ENCODE measurements at places on chromosomes 4 and X. TPM values are rescaled to one million over a fixed set of nuclear protein-coding genes. Genes with fewer than 3 reads are reported as not detected.
A peak's percentile ranks its signal among the peaks of the same experiment; 100 is the strongest.

TAF7L gene
- 0.32 TPM for total RNA-seq

GABRA4 gene
- total RNA-seq: not detected

KDM6A gene
- total RNA-seq: 27.6 TPM

ARL9 gene
- total RNA-seq: 0.32 TPM

TTC29 gene
- total RNA-seq: under 0.01 TPM

CMC4 gene
- 13.8 TPM for total RNA-seq

SRPX gene
- 35.4 TPM for total RNA-seq

CAMK2D gene
- 84.4 TPM for total RNA-seq

NMU gene
- not detected for total RNA-seq

FREM3 gene
- not detected for total RNA-seq

DNA sequence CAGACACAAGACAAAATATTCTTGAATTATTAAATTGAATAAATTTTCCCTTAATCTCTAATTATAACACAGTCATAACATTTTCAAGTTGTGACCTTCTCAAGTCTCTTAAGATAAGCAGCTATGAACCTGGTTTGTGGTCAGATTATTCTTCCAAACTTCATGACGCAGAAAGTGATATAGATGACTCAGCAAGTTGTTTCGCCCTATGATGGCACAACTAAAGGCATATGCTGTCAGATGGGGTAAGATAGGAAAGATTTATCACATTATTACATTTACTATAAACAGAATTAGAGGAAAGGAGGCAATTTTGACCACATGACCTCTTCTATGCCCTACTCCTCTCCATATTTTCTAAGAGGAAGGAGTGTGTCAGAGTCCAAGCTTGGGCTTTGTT lies 4.6 kb upstream of the DCAF12L2 start:
- DNase-seq: no peak

DNA sequence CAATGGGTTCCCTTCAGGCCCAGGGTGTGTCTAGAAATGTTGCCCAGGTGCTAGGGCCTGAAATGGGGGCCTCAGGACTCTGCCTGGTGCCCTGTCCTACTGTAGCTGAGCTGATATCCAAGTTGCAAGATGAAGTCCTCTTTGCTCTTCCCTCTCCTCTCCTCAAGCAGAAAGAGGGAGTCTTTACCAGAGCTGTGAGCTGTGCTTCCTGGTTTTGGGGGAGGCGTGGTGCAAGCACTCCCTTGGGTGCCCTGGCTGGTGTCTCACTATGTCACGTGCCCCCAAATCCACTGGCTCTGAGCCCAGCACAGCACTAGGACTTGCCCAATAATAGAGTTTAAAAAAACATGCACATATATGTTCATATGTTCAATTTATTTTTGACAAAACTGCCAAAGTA lies 29.3 kb upstream of the CT47A1 start:
- DNase-seq: no peak

DNA sequence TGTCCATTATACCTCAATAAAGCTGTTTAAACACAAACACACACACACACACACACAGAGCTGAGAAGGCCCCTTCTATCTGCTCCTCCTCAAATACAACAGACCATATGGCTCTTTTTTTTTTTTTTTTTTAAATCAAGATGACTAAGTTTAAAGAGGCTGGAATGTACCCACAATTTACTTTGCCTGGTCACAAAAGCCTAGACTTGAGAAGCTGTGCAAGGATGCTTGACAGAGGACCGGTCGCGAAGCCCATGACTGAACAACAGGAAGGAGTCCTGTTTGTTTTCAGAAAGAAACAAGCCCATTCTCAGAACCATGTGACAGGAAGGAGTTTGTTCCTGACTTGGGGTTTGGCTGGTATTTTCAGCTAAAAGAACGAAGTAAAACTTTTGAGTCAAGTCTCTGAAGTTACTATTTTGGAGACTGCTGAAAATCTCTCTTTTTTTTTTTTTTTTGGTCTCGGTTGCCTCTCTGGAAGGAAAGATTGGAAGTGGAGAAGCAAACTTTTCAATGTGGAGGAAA lies 650.9 kb upstream of the TENM3 start:
- no peak for DNase-seq

DNA sequence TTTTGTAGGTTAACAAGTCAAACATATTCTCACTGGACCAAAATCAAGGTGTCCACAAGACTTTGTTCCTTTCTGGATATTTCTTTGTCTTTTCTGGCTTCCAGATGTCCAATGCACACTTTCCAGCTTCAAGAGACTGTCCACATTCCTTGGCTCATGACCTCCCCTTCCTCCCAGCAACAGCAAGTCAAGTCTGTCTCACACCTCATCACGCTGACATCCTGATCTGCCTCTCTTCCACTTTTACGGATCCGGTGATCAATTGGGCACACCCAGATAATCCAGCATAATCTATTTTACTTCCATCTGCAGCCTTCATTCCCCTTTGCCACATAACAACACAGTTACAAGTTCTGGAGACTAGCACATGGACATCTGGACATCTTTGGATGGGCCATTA lies 9.6 kb downstream of the TIFA start:
- no peak for DNase-seq

DNA sequence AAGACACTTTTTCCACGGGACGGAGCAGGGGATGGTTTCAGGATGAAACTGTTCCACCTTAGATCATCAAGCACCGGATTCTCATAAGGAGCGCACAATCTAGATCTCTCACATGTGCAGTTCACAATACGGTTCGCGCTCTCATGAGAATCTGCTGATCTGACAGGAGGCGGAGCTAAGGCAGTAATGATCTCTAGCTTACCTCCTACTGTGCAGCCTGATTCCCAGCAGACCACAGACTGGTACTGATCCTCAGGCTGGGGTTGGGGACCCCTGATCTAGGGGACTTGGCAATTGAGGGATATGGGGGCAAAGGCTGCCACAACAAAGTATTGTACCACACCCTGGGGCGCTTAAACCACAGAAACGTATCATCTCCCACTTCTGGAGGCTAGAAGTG lies 25.7 kb downstream of the ZNF185 start:
- no peak for DNase-seq

DNA sequence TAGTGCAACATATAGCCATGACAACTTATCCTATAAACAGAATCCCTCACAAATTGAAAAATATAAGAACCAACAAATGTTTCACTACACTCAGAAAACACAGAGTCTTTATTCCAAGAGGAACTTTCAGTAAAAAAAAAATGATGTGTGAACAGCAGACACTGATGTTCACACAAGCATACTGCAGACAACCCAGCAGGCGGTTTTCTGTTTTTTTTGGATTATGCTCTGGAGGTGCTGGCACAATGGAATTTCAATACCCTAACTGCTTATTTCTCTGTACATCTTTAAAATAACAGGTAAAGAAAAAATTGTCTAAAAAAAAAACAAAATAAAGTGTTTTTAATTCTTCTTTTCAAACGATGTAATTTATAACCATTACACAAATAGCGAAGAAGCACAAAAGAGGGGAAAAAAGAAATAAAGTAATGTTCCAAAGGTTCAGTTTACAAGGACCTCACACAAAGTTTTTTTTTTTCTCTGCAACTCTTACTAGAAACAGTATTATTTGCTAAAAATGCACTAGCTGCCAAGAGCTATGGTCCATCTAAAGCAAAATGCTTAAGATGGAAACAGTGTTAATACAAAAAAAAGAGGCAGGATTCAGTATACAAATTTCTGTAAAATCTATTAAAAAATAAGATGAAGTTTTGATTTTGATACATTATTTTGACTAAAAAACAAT lies 55.3 kb downstream of the ANAPC10 start:
- DNase-seq: no peak

DNA sequence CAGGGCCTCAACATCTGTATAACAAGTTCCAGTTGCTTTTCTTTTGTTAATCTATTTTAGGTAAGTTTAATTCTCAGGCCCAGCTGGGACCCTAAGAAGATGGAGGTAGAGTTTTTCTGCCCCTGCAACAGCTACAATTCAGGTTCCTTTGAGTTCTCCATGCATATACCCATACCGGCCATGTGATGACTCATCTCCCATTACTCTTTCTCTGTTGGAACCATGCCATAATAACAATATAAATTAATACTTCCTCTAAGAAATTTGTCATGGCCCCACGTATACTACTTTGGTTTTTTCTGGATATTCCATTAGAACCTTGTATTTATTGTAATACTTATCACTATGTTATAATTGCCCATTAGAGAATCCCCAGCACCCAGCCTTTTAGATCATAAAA lies 1.3 kb upstream of the INTU start:
- no peak for DNase-seq

GRCh38 chr4:31085689-31086088 lies 365.5 kb downstream of the PCDH7 start:
- no peak for DNase-seq

DNA sequence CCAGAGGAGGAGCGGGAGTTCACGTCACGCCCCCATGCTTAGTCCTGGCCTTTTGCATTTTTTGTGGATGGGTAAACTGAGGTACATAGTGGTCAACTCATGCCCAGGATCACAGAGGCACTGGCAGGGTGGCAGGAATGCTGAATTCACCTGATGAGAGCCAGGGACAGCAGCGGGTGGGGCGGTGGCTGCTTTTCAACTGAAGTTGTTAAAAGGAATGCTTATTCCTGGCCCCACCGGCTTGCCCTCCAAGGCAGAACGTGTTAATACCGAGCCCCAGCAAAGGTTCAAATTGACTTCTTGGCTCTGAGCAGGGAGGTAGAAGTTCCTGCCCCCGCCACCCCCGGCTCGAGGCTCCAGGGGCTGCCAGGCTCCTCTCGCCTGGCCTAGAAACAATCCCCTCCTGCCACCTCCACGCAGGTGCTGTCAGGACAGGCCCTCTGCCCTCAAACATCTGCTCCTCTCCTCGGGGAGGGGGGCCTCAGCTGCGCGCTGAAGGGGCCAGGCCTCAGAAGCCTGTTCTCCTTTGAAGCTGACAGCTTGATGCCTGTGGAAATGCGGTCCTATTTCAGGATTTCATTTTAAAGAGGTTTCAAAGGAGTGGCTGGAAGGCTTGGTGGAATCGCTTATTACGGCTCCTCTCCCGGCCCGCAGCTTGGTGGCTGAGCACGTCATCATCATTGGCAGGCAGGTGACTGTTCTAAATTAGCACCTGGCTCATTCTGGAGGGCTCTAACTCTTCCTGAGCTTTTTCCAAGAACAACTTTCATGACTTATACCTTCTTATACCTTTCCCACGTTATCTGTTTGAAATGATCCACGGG lies 93.0 kb downstream of the PHKA2 start:
- no peak for DNase-seq

DNA sequence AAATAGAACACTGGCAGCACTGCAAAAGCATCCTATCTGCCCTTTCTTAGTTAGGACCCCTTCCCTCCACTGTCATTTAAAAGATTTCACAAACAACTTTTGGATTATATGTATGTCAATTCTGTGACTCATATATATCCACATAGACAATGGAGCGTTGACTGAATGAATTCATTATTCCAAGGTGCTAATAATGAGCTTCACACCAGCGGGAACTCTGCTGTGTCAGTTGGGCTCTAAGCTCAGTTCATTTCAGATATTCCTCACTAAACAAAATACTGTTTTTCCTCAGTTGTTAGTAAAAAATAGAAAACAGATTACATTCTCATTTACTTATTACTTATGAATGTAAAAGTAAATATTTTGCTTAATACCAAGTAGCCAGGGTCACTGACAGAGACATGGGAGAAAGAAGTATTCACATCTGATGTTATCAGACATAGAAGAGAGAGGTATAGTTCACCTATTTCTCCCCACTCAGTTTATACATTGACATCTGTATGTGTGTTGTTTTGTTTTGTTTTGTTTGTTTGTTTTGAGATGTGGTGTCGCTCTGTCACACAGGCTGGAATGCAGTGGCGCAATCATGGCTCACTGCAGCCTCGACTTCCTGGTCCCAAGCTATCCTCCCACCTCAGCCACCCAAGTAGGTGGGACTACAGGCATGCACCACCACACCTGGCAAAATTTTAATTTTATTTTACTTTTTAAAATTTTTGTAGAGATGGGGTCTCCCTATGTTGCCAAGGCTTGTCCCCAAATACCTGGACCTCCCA lies 10.9 kb downstream of the NFKB1 start:
- no peak for DNase-seq

GRCh38 chrX:70664726-70665125 lies 220.1 kb downstream of the DLG3 start:
- DNase-seq: peak; percentile 22

DNA sequence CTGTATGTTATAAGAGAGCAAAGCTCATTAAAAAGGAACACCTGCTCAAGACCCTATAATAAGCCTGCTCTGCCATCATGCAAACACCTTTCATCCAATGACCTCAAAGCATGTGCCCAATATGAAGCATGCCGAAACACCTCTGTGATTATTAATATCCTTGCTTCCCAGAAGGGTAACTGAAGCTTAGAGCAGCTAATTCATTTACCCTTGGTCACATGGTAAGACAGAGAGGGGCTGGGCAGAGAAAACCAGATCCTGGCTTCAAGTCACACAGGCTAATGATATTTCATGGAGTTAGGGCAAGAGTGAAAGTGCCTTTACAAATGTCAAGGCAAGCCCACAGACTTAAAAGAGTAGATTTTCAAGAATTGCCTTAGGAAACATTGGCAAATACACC lies 5.6 kb downstream of the AMOT start:
- no peak for DNase-seq

DNA sequence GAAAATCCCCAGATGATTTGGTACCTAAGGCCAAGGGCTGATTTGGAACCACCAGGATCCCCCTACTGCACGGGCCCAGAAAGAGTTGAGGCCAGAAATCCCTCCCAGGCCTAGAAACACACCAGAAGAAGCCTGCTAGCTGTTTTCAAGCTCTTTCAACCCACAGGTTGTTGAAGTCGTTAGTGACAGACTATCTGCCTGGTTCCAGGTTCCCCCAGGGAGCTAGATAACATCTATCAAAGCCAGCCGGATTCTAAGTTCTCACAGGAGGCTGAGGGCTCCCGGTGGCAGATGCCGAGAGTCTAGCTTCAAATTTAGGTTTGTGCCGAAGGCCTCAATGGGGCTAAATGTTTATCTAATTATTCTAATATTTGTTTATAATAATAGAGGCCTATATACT lies 132.0 kb upstream of the ATP6AP2 start:
- no peak for DNase-seq

DNA sequence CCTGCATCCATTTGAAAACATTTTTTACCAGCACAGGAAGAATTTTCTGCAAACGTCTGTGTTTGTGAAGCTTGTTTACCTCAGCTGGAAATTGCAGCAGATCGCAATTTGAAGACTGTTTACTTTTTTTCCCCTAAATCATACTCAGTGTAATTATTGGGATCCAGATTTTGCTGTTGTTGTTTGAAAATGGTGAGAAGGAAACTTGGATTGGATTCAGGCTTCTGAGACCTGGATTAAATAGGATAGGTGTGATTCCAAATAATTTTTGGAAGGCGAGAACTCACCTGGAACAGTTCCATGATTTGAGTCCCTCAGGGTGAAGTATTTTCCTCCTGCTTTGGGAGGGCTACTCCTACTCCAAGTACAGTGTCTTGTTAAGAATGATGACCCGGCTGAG lies 279.8 kb downstream of the STIM2 start:
- DNase-seq: no peak

GRCh38 chrX:97294041-97294440 lies 410.3 kb downstream of the RPA4 start:
- DNase-seq: peak; percentile 22

DNA sequence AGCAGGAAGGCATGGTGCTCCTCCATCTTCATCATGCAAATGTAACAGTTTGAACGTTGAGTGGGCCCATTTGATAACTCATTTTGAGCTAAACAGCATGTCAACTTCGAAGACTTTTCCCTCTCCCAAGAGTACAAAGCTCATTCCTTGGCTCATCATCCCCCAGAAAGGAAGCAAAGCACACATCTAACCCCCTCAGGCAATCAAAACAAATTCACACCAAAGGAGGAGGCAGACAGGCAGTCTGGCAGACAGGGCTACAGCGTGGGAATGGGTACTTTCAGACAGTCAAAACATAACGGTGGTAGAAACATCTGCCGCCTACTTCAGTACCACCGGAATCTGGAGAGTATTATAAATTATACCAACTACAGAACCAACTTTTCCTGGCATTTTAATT lies 81.7 kb downstream of the PCDH19 start:
- DNase-seq: no peak
